ENCODE measurements at places on chromosomes 5 and 9.

DNA sequence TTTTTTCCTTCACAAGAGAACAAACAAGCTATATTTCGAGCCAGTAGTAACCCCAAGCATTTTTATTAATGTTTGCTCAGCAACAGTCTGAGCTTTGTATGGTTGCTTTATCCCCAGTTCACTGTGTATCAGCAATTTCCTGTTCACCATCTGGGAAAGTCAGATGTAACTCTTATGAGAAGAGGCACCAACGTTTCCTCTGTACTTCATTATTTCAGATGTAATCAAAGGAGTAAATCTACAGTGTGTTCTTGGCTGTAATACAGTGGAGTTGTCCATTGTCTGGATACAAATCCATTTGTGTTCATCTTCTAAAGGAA is 340.2 kb downstream of the ARRDC3 start:
- DNase-seq, result no peak

GRCh38 chr9:113609562-113610318 is 146.2 kb downstream of the RGS3 start:
- peak; percentile 97 for DNase-seq

DNA sequence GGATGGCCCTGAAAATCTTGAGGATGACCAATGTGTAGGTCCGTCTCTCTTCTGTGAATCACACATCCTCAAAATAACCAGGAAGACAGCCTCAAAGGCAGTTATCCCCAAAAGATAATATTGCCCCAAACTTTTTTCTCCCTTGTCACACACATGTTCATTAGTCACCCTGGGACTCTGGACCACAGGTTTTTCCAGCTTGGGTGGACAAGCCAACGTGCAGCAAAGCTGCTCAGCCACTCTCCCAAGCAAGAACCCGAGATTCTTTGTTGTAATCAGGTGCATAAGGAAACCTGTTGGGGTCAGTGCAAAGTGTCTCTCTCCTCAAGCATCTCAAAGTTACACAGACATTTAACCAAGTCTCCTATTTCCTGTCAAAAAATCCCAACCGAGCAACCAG is 196.6 kb downstream of the GNA14 start:
- no peak for DNase-seq

- no peak for DNase-seq
Observed at GRCh38 chr5:141567513-141568117, 51.2 kb downstream of the DIAPH1 start.
